MM.1S (cell line): ENCODE measurements at places on chromosomes 12 and 14.
A peak's percentile ranks its signal among the peaks of the same experiment; 100 is the strongest.

GRCh38 chr14:61467296-61467695 is 145.9 kb downstream of the PRKCH start:
- no peak overlapping the region for H3K27ac ChIP-seq
- H3K4me1 ChIP-seq: no peaks in the 10 kb centered on the region
- no peaks in the 10 kb centered on the region for H3K27me3 ChIP-seq
- H3K4me3 ChIP-seq: no peak overlapping the region

DNA sequence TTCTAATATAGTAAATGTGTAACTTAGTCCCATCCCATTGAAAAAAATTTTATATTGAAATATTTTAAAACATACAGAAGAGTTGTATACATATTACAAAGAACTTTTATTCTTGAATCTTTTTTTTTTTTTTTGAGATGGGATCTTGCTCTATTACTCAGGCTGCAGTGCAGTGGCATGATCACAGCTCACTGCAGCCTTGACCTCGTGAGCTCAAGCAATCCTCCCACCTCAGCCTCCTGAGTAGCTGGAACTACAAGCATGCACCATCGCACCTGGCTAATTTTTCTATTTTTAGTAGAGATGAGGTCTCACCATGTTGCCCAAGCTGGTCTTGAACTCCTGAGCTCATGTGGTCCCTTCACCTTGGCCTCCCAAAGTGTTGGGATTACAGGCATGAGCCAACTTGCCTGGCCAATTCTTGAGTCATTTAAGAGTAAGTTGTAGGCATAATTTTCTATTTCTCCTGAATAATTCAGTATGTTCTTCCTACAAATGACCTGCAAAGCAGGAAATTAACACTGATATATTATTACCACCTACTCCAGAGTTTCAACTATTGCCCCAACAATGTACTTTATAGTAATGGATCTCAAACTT is 153.0 kb upstream of the BMP4 start:
- no peak overlapping the region for H3K27ac ChIP-seq
- no peaks in the 10 kb centered on the region for H3K36me3 ChIP-seq
- H3K4me3 ChIP-seq: no peak overlapping the region
- no peaks in the 10 kb centered on the region for H3K27me3 ChIP-seq
- DNase-seq: no peak

DNA sequence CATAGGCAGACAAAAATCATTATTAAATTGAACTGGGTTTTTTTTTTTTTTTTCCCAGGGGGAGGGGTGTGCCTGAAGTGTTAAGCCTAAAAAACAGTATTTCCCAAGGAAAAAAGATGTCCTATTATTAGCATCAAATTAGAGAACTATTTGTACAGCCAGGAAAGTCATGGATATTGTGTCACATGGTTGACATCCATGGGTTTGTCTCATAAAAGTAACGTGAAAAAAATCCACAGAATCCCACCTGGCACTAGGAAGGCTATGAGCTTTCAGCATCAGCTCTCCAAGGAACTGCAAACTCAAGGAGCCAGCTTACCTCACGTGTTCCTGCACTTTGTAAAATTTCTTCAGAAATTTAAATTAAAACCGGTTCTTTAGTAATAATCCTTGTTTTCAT is 69.1 kb upstream of the EGLN3 start:
- H3K4me1 ChIP-seq: no peaks in the 10 kb centered on the region
- H3K36me3 ChIP-seq: no peaks in the 10 kb centered on the region
- H3K4me3 ChIP-seq: no peak overlapping the region
- H3K27me3 ChIP-seq: no peaks in the 10 kb centered on the region

DNA sequence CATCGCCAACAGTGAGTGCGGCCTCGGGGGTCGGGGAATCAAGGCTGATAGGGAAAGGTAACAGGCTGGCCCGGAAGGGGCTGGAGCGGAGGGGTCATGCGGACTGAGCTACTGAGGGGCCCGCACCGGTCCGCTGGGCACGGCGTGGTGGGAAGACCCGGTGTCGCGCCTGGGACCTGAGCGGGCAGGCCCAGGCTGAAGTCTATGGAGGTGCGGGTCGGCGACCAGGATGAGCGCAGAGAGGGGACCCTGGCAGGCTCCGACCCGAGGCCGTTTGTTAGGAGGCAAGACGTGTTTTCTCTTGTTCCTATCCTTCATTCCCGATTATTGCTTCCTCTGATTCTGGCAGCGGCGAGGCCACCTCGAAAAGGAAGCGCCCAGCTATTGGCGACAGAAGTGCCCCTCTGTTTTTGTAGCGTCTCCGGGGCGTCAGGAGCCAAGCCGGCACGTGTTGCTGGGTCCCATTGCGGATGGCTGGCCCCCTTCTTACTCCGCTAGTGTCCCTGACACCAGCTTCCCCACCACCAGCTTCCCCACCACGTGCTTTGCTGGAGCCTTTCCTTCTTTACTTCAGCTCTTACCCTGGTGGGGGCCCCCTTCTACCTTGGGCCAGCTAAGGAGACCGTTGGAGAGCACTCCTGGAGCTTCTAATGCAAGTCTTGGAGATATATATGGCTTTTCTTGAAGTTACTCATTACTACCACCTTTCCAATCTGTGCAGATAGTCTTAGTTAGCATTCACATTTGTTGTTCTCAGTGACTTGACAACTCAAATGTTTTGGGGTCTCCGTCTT is 653 bp downstream of the PA2G4 start:
- DNase-seq: peak; percentile 19
- peak overlapping the region; percentile 38; the same call in 1 of the 2 replicates for H3K27ac ChIP-seq
- peaks cover 18% of the 10 kb centered on the region for H3K36me3 ChIP-seq
- H3K27me3 ChIP-seq: no peaks in the 10 kb centered on the region

DNA sequence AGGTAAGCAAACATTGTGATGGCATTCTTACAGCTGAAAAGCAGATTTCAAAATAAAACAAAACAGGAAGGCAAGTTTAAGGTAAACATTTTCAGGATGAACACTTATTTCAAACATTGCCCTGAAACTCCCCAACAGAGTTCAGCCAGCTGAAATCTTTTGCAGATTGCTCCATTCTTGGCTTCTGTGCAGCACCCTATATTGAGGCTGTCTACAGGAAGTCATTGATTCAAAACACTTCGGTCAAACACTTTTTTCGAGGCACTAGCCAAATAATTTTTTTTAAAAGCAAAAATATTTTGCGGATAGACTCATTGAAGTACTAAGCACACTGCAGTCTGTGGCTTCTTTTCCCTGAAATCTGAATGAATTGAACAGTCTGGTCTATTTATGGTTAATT is 318.1 kb upstream of the PDE3A start:
- H3K27me3 ChIP-seq: no peaks in the 10 kb centered on the region
- H3K36me3 ChIP-seq: no peaks in the 10 kb centered on the region
- H3K27ac ChIP-seq: no peak overlapping the region
- H3K4me3 ChIP-seq: no peak overlapping the region
- H3K4me1 ChIP-seq: no peaks in the 10 kb centered on the region

GRCh38 chr12:51522696-51523095 is 68.3 kb upstream of the SCN8A start:
- no peak for DNase-seq
- no peaks in the 10 kb centered on the region for H3K27me3 ChIP-seq
- no peak overlapping the region for H3K4me3 ChIP-seq
- no peak overlapping the region for H3K27ac ChIP-seq

DNA sequence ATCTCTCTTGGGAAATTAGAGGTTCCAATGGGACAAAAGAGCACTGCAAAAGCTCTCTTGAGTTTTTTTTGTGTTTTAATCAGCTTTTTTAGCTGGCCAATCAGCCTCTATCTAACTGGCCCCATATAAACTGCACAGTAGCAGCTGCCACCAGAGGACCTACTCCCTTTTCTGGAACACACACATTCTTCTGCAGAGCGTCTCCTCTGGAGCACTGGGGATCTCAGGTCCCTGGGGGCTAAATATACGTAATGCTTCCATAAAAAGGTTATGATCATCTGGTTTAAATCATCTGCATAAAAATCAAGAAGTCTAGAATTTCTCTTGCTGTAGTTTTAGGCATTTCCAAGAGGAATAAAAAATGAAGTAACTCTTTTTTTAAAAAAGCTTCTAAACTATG is 32.3 kb downstream of the TSPAN8 start:
- no peaks in the 10 kb centered on the region for H3K27me3 ChIP-seq
- H3K36me3 ChIP-seq: no peaks in the 10 kb centered on the region
- H3K27ac ChIP-seq: no peak overlapping the region
- no peak overlapping the region for H3K4me3 ChIP-seq
- H3K4me1 ChIP-seq: no peaks in the 10 kb centered on the region

DNA sequence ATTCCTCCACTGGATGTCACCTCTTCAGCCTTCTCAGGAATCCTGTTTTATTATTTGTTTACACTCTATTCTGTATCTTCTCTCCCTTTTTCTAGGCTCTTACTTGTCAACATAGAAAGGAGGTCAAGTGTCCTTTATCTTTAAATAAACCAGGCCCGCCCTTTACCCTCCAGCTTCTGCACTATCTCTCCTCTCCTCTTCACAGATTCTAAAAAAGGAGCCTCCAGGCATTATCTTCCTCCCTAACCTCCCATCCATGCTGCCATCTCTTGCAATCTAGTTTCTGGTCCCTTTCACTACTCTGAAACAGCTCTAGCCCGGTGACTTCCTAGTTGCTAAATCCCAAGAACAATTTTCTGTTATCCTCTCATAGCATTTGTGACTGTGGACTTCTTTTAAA is 24.1 kb upstream of the ARID2 start:
- no peaks in the 10 kb centered on the region for H3K4me1 ChIP-seq
- no peak overlapping the region for H3K4me3 ChIP-seq
- H3K27ac ChIP-seq: no peak overlapping the region
- H3K27me3 ChIP-seq: no peaks in the 10 kb centered on the region
- H3K36me3 ChIP-seq: no peaks in the 10 kb centered on the region

DNA sequence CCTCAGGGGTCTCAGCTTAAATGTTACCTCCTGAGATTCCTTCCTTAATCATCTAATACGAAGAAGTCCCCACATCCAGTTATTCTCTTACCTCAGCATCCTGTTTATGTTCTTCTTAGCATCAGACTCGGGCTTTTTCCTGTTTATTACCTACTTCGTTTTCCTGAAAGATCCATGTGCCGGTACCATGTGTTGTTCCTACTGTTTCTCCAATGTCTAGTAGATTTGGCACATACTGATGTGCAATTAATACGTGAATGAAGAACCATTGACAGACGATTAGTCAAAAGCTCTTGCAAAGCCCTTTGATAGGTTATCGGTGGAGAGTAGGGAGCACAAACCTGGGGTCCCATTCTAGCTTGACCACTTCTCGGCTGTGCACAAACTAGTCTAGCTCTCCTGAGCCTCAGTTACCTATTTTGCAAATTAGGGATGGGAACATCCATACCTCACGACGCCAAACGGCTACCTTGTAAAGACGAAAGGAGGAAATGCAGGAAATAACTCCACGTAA is 735 bp upstream of the MAPKAPK5 start:
- DNase-seq: no peak
- no peaks in the 10 kb centered on the region for H3K36me3 ChIP-seq
- H3K27ac ChIP-seq: peak overlapping the region; percentile 66; the same call in 1 of the 2 replicates

DNA sequence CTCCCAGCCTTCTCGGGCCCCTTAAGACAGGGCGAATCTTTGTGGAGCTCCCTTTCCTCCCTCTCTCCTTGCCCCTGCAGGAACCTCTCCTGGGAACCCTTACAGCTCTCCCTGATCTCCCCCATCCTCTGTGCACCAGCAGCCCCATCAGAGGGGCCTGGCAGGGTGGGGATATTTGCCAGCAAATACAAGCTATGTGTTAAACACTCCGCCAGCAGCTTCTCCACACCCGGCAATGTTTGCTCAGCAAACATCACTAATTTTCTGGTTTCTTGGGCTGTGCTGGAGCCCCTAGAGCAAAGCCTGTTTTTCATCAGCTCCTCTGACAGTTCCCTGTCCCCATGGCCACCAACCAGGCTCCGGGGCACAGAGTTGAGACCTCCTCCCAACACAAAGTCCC is 147.5 kb upstream of the LHX5 start:
- H3K4me3 ChIP-seq: no peak overlapping the region
- no peaks in the 10 kb centered on the region; the same call in 1 of the 2 replicates for H3K27me3 ChIP-seq
- no peak for DNase-seq

GRCh38 chr12:109666068-109666467 is 47.6 kb upstream of the FAM222A start:
- H3K36me3 ChIP-seq: no peaks in the 10 kb centered on the region
- no peak for DNase-seq
- no peak overlapping the region for H3K27ac ChIP-seq
- no peaks in the 10 kb centered on the region for H3K4me1 ChIP-seq
- no peak overlapping the region for H3K4me3 ChIP-seq
- no peaks in the 10 kb centered on the region for H3K27me3 ChIP-seq
